ENCODE measurements at places on chromosomes 5 and 9. TPM values are rescaled to one million over a fixed set of nuclear protein-coding genes. Genes with fewer than 3 reads are reported as not detected.

GRCh38 chr5:113218906-113219517, 215.8 kb downstream of the TSSK1B start:
- no peak for DNase-seq

DNA sequence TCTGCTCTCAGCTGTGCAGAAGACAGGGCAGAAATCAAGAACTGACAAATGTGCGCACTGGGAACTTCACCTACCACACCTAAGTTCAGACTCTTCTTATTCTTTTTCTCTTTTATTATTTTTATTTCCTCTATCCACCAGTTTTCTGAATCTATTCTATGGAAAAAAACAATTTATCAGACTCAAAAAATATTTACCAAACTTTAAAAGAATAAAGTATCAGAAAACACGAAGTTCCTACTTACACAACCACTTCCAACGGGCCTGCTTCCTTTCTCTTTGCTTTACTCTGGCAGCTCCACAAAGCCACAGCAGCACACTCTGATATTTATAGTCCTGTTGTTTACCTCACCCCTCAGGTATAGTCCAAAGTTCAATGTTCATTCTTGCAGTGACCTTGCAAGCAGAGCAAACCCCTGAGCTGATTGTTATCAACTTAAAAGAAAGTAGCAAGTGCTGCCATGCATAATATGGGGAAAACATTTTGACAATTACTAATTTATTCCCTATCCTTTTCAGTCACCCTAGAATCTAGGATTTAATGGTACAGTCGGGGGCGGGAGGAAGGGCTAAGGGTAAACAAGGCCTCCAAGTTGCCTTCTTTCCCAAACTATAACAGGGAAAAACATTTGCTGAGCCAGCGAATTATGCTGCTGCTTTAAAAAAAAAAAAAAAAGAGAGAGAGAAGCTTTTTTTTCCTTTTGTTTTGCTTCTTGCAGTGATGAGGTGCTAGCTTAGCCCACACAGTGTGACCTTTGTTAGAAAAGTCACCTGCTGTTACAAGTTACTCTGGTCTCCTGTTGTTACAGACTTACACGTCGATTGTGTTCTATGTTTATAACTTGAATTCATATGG, at the start of gene SELENOP:
Gene SELENOP, minus strand, starts transcription at position 302 of the 856 bp plus-strand sequence. CDS start 3,539 bp downstream, outside the sequence.
- peak; percentile 11 for DNase-seq

DNA sequence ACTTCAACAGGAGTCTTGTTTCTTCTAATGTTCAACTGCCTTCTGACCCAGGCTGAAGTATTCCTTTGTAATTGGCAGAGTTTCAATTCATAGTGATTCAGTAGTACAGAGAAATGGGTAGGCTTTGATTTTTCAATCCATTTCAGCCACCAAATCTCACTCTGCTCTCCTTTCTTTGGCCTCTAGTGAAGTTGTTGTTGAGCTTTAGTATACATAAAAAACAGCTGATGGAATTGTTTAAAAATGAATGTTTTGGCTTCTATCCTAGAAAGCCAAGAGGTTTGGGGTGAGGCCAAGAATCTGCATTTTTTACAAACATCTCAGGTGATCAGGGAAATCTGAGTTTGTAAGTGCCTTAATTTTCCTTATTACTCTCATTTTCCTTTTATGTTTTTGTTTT, 182.9 kb upstream of the MAP1B start:
- no peak for DNase-seq

DNA sequence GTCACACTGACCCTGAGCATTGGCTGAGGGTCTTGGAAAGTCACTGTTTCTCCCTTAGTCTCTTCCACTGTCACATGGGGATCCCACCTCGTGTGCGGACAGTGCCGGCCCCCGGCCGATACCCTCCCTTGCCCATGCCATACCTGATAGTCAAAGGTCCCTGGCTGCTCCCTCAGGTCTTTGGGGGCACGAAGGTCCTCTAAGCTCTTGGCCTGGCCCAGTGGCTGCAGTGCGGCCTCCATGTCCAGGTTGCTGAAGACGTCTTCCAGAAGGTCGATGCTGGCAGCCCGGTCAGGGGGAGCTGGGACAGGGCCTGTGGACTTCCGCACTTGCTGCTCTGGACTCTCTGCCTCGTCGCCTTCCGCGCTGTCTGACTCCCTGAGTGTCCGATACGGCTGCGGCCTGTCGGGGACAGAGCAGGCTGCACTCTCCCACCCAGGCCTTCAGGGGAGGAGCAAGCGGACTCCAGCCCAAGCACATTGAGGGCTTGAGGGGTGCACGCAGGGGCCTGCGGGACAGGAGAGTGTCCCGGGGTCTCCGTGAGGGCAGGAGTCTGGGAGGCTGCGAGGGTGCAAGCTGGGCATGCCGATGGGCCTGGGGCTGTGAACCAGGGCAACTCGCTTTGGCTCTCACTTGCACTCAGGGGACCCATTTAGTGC, 27.6 kb downstream of the CRB2 start:
- DNase-seq = no peak

GRCh38 chr9:86734771-86735170, 212.5 kb downstream of the GAS1 start:
- no peak for DNase-seq

- DNase-seq = no peak
Observed at GRCh38 chr5:44885903-44886302, 77.2 kb downstream of the MRPS30 start.

DNA sequence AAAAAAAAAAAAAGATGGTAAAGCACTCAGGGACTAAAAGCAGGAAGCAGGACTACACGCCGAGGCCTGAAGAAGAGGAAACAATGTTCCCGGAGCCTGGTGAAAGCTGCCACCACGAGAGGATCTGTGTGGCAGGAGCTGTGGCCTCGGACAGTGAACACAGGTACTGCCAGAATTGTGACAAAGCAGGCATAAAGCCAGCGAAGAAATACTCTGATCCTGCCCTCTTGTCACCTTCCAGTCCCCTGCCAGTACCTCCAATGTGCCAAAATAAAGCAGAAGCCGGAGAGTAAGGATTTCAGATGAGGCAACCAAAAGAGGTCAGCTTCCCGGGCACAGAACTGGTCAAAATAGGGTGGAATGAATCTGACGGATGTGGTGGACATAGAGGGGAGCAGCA, 211.5 kb upstream of the TARS1 start:
- DNase-seq = no peak

- DNase-seq = no peak
Observed at GRCh38 chr5:168851902-168852321, 272.7 kb upstream of the PANK3 start.

- DNase-seq = no peak
Observed at GRCh38 chr9:34985311-34985899, 4.1 kb upstream of the DNAJB5 start.

DNA sequence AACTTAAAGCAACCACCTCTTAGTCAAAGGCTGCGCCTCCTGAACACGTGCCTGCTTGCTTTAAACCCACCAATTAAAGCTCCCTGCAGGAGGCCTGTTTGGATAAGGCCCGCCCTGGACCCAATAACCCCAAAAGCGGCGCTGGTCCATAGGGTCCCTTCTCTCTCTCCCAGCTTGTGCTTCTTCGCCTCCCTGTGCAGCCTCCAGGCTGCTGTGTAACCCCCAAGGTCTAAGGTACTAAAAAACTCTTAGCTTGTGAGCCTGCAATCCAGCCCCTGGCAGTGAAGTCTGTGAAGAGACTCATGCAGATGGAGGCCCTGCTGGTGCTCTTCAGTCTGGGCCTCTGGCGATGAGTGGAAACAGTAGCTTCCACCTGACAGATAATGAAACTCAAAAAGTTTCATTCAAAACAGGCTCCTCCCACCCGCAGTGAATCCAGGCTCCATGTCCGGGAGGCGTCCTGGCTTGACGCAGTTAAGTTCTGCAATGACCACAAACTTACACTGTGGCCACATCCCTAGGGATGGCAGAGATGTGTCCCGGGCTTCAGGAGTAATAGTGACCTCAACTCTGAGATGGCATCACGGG, 97.3 kb downstream of the PRRT1B start:
- DNase-seq = no peak

- DNase-seq = no peak
Observed at GRCh38 chr5:66769839-66770617, 173.8 kb downstream of the MAST4 start.

- no peak for DNase-seq
Observed at GRCh38 chr9:126411225-126411947, 84.8 kb downstream of the MVB12B start.

Gene FCHO2
- 74.4 TPM for total RNA-seq

Gene OR1L8
- total RNA-seq = not detected

Gene NOP16
- 5.0 TPM for total RNA-seq

Gene TMC1
- 0.78 TPM for total RNA-seq

Gene SPINK7
- total RNA-seq = not detected
